Putamen (tissue), 1 donor: ENCODE measurements at places on chromosomes 3 and 15.

GRCh38 chr15:53979051-53979788 is 979 bp downstream of the UNC13C start:
- no peak for DNase-seq

GRCh38 chr3:36201546-36201945 is 178.8 kb upstream of the STAC start:
- DNase-seq: no peak

- DNase-seq: no peak
Measured at GRCh38 chr15:42858540-42858939, 62.0 kb downstream of the TTBK2 start.

DNA sequence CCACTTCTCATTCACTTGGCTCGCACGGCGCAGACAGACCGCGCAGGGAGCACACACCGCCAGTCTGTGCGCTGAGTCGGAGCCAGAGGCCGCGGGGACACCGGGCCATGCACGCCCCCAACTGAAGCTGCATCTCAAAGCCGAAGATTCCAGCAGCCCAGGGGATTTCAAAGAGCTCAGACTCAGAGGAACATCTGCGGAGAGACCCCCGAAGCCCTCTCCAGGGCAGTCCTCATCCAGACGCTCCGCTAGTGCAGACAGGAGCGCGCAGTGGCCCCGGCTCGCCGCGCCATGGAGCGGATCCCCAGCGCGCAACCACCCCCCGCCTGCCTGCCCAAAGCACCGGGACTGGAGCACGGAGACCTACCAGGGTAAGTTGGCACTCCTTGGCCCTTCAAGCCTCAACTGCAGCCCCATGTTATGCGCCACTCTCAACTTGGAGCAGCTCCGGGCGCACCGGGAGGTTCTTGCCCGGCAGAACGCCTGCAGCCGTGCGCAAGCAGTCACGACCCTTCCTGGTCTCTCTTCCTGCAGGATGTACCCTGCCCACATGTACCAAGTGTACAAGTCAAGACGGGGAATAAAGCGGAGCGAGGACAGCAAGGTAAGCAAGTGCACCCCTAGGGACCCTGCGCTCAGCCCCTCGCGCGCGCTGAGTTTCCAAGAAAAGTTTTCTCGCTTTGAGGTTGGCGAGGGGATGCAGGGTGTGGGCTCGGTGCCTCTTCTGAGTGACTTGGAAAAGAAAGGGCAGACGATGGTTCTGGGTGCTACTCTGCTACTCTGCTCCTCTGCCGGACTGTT is at the start of gene BHLHE40:
Gene BHLHE40 (plus strand): TSS at position 10 of the 801 bp plus-strand sequence. CDS start 282 bp downstream, at position 292.
- no peak for DNase-seq

DNA sequence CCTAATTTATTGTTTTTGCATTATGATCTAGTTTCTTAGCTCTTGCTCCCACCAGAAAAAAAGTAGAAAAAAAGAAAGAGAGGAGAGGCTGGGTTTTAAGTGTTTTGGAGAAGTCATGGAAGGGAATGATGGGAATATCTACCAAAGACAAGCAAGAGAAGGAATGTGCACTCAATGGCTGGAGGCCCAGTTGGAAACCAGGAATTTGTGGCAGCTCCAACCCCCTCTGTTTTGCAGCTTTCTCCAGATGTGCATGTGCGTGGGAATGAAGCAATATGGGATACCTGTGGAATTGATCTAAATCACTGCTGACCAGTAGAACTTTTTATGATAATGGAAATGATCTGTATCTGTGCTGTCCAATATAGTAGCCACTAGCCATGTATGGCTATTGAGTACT is 27.1 kb downstream of the EIF2AK4 start:
- DNase-seq: no peak

DNA sequence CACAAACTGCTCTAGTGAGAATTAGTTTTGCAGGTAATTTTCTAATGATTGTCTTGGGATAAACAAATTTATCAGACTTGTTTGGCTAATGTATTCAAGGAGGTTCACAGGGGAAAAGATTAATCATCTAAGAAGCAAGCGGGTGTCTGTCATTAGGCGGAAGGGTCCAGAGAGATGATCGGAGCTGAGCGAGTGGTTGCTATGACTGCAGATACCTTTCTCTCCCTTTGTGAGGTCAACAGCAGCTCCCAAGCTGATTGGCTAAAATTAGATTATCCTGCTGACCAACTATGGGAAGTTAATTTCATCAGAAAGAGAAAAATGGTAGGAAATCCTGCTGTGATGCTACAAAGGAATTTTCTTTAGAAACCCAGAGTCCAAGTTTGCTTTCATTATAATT is 276.0 kb downstream of the SOX2 start:
- DNase-seq: no peak

- DNase-seq: no peak
Measured at GRCh38 chr15:70729164-70729563, 34.2 kb downstream of the UACA start.

DNA sequence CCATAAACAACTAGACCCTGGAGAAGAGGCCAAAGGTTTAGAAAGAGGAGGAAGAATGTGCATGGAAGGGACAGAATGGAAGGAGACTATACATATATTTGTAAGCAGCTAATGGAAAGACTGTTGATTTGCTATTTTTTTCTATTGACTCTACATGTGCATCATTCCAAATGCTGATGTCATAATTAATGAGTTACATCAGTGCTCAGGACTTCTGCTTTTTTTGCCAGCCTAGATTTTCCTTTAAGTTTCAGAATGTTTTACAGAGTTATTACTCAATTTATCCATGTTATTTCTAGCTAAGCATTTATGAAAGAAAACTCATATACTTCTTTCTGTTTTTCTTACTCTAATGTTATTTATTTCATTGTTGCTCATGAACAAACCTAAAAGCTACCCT is 62.6 kb upstream of the VGLL3 start:
- no peak for DNase-seq

GRCh38 chr15:31322504-31322903 is 4.1 kb upstream of the KLF13 start:
- no peak for DNase-seq

- no peak for DNase-seq
Measured at GRCh38 chr3:160038862-160039562, 50.4 kb downstream of the IL12A start.

DNA sequence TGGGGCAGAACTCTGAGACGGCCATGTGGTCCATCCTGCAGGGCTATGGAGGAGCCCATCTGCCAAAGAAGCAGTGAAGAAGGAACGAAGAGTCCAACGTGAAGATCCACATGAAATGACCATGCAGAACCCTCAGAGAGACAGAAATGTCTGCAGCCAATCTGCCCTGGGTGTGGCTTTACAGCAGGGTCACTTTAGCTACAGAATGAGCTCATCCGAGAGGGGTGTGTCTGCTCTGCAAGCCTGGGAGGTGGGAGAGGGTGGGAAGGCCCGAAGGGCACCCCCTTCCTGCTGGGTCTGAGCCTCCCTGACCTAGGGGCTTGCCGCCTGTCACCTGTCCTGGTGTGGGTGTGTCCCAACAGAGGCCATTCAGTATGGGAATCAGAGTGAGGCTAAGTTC is 176.3 kb downstream of the ATP10A start:
- DNase-seq: no peak

DNA sequence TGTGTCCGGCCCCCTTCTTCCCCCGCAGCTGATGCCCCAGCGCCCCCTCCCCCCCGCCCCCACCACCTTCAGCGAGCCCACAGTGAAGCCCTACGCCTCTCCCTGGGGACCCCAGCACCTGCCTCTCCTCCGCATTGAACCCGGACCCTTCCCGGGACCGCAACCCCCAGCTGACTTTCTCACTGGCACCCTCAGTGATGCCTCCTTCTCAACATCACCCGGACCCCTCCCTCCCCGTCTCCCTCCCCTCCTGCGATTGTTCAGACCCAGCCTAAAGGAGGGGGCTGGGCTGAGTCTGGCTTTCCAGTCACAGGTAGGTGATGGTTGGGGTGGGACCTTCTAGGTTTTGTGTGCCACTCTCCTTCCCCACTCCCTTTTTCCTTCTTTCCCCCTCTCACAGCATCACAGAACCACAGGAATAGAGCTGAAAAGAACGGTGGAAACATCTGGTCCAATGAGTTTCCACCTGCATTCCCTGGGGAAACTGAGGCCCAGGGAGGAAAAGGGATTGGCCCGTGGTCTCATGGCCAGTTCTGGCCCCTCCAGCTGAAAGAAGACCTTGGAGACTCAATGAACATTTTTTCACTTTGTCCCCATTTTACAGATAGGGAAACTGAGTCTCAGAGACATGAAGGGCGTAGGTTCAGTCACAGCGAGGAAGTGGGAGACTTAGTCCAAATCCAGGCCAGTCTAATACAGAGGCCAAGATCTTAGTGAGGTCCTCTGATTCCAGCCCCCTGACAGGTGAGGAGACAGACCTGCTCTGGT is 828 bp downstream of the CAND2 start:
- DNase-seq: no peak
